Fibroblast of skin of back (primary cell): ENCODE measurements at places on chromosomes 6 and 20.

DNA sequence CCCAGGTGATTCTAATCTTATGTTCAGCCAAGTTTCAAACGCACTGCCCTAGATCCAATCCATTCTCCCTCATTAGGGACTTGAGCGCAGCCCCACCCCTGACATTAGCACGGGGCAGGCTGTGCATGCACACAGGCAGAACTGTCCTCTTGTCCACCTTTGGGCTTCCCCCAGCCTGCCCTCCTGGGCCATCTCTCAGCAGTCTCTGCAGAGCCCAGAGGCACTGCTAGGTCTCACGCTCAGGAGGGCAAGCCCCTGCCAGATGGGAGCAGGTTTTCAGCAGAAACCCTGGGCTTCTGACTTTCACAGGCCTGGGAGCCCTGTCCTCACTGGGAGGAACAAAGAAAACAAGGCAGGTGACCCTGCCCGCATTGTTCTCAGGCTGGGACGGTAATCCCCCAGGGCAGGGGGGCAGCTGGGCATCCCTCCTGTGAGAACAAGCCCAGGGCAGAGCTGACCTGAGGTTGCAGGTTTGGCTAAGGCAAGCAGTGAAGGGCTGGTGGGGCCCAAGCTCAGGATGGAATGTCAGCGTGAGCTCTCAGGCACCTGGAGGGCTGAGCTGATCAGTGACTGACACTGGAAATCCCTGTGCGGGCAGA, 24.5 kb downstream of the KCNK5 start:
- DNase-seq = no peak

DNA sequence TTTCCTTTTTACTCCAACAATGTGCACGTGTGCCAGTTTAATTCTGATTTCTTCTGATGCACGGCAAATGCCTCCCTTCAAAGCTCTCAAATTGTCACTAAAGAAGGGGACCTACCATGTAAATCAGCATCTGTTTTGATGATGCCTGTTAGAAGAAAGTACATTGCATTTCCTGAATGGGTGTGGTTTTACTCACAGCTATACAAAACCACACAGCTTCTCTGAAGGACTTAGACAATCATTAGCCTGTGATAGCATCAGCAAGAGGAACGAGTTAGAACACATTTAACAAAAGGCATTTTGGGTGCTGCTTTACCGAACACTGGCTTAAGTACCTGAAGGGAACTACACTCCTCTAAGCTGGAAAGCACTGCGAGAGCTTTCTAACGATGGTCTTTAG, 109.4 kb downstream of the ATXN1 start:
- no peak for DNase-seq

DNA sequence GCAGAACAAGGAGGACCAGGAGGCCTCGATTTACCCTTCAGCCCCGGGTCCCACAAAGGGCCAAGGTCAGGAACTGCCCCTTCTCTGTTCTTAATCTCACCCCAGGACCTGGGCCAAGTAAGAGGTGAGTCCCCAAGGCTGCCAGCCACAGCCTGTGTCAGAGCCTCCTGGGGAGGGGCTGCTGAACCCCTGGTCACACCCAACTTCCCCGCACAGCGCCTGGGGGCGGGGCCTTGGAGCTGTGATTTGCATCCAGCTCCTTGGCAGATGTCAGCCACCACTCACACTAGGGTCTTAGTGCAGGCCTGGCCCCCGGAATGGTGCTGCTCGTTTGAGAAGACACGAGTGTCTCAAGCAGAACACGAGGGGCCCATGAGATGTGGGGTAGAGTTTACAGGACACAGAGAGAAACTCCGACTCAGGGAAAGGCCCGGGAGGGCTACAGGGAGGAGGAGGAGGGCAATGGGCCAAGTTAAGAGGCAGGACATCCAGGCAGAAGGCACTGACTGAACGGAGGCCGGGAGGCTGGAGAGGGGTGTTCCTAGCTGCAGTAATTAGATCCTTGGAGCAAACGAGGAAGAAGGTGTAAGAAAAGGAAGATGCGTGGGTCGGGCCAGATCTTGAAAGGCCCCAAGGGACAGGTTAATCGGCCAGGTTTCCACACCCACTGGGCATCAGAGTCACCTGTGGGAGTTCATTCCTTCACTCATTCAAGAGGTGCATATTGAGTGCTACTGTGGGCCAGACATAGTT, 26.9 kb downstream of the ZBP1 start:
- no peak for DNase-seq

- no peak for DNase-seq
These were observed 2.6 kb upstream of the TP53INP2 start for GRCh38 chr20:34701405-34702085.

GRCh38 chr6:31577579-31577966, 2.2 kb downstream of the TNF start:
- no peak for DNase-seq

DNA sequence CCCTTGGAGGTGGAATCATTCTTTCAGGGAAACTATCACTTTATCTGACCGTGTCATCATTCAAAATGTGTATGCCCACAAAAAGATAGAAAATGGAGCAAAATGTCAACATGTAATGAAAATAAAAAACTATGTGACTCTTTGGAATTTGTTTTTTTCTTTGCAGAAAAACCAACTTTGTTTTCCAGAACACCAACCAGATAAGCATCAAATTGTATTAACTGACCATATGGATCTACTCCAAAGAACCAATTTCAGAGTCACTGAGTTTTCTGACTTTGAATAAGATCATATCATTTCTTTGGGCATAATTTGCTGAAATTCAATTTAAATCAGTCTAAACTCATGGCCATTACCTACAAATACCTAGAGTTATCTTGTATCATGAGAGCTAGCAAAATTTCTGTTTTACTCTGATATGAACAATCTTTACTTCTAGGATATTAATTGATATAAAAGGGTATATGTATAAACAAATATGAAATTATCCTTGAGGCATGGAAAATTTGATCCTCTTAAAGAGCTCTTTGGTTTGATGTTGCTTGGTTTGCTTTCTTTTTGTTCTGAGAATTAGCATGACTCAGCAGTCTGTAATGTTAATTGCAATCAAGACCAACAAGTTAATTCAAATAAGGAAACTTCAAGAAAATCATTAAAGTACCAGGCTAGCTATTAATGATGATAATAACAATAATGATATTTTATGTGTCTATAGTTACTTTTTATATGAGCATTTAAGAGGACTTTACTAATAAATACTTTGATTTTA, 444.4 kb upstream of the MARCKS start:
- no peak for DNase-seq

DNA sequence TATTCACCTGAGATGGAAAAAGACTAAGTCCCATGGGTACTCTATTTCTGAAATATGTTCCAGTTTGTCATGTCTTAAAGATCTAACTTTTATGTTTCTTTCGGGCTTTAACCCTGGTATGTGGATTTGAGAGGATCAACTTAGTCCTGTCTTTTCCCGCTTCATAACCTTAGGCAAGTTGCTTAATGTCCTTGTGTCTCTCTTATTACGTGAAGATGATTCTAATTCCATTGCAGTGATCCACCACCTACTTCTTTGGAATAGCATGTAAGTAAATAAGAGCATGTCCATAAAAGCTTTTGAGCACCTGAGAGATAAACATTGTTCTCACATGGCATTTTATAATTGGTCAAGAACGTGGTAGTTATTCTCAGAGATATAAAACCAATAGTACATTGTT, 23.0 kb downstream of the SPTLC3 start:
- no peak for DNase-seq

GRCh38 chr6:158011980-158012566, 30.4 kb downstream of the SYNJ2 start:
- DNase-seq = no peak

DNA sequence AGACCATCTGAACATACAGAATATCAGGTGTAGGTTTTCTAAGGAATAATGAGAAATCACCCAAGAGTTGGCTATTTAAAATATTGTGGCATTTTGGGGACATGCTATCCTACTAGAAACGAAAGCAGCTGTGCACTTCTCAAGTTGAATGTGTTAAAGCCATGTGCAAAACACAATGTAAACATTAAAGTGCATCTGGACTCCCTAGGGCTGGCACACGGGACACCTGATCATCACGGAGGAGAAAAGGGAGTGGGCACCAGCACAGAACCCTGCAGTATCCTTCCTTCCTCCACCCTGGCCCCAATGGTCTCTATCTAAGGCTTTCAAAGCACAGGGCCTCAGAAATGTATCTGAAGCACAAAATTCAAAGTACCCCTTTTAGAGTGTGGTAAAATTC, 94.3 kb downstream of the INSM1 start:
- DNase-seq = no peak

DNA sequence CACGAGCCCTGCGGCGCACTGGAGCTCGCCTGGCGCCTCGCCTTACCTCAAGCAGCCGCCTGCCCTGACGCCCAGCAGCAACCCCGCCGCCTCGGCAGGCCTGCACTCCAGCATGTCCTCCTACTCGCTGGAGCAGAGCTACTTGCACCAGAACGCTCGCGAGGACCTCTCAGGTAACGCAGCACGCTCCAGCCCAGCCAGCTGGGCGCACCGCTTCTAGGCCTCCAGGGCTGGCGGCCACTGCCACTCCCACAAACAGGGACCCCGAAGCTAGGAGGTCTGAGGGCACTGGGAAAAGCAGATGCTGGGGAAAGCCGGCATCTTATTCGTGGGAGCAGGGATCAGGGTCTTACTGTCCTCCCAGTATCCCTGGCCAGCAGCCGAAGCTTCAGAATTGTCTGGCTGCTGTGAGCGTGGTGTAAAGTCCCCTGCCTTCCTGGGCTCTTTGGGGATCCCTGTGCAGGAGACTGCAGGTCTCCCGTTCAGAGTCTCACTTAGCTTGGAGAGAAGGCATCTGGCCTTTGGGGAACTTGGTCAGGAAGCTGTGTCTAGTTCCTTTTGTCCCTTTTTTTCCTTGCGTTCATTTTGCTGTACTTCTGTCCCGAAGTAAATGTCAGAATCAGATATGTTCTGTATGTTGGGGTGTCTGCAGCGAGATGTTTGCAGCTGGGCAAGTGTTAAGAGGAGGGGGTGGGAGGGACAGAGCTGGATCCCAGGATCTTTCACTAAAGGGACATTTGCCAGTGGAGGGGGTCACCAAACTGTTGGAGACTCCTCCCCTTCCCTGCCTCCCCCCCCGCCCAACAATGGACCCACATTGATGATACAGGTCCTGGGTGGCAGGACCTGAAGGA, 1.8 kb downstream of the FOXF2 start:
- no peak for DNase-seq

- no peak for DNase-seq
These were observed 11.6 kb downstream of the SNPH start for GRCh38 chr20:1277529-1278322.

GRCh38 chr6:108001696-108002231, 43.8 kb upstream of the SEC63 start:
- no peak for DNase-seq

- DNase-seq = peak; percentile 41
These were observed at the start of gene LAMP5 for GRCh38 chr20:9514461-9515213. Gene LAMP5, plus strand, starts transcription at chr20:9514590. Its CDS starts 263 bp downstream, at chr20:9514853.

- no peak for DNase-seq
These were observed 8.1 kb upstream of the SERPINB9 start for GRCh38 chr6:2911171-2911570.

GRCh38 chr6:14371530-14371929, 254.0 kb downstream of the CD83 start:
- no peak for DNase-seq

- DNase-seq = peak; percentile 23
These were observed 75.4 kb upstream of the PTPN1 start for GRCh38 chr20:50434653-50435396.

DNA sequence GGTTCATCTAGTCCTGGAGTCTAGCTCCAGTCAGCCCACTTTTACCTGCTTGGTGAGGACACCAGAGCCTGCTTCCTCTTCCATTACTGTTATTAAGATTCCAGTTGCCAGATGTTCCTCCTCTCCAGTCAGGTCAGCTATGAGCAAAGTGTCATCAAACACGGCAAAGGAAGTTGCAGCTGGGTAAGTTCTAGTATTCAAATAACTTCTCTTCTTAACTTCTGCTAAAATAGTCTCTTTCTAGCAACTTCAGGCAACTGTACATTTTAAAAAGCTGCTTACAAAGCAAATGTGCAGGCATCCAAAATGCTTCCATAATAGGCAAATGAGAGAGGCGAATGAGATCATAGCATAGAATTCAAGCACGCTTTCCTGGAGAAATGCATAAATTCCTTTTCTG, 18.4 kb upstream of the MRPS18A start:
- DNase-seq = peak; percentile 37

DNA sequence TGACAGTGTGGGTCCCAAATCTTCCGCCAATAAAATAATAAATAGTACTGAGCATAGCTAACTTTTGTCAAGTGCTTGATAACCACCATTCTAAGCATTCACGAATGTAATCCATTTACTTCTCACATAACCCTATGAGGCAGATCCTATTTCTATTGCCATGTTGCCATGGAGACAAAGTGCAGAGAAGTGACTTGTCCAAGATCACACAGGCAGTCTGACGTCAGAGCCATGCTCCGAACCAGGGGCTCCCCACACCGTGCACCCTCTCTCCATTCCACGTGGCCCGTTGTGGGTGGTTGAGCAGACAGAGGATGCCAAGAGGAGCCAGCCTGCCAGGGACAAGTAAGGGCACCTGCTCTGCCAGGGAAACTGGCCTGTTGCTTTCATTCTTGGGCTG, 38.9 kb downstream of the CDH22 start:
- DNase-seq = no peak

DNA sequence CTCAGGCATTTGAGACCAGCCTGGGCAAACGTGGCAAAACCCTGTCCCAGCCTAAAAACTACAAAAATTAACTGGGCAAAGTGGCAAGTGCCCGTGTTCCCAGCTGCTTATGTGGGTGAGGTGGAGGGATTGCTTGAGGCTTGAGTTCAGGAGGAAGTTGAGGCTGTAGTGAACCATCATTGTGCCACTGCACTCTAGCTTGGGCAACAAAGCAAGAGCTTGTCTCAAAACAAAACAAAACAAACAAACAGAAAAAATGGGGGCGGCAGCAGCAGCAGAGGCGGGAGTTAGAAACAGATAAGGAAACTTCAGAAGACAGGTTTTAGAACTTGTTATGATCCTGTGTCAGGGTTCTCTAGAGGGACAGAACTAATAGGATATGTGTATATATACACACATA, 49.0 kb downstream of the SCAF8 start:
- no peak for DNase-seq

DNA sequence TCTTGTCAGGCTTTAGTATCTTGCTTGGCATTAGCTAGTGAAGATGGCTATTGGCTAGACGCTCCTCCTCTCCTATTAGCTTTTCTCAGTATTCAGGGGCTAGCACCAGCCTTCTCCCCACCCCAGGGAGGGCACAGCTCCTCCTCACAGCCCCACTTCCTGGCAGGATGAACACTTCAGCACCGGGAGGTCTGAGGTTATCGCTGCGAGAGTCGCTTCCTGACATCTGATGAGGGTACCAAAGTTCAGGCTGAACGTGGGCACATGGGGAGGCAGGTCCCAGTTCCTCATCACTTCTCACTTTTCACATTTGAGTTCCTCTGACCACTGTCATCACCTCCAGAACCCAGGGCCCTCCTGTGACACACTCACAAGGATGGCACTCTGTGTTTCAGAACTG, 66.6 kb downstream of the LAMA4 start:
- DNase-seq = no peak

- no peak for DNase-seq
These were observed 2.6 kb downstream of the MPIG6B start for GRCh38 chr6:31725502-31726350.

- no peak for DNase-seq
These were observed 23.1 kb downstream of the JARID2 start for GRCh38 chr6:15269011-15269410.

GRCh38 chr6:102405860-102406259, 1012.4 kb downstream of the GRIK2 start:
- no peak for DNase-seq

- no peak for DNase-seq
These were observed 1.8 kb downstream of the RALGAPA2 start for GRCh38 chr20:20710443-20711315.

GRCh38 chr6:162078126-162078525, 649.4 kb downstream of the PRKN start:
- no peak for DNase-seq

- DNase-seq = no peak
These were observed 298.1 kb upstream of the FOXQ1 start for GRCh38 chr6:1013656-1014430.
